Fibroblast of skin of right quadriceps (primary cell): ENCODE measurements at places on chromosomes 2 and 18.

GRCh38 chr2:17850151-17850550, 28.3 kb upstream of the KCNS3 start:
- DNase-seq = no peak

DNA sequence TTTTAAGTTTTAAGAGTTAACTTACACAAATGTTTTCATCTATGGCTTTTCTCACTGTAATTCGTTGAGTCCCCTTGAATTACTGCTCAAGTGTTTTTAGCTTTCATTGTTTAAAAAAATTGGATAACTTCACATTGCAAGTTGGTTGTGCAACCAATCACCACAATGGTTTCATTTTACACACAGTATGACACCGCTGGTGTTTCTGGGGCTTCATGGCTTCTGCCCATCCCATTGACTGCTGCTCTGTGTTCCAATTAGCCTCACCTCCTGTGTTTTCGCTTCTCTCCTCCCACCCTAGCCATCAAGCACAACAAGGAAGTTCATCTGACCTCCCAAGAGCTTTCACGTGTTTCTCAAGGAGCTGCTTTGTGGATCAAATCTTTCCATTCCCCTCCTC, 199.1 kb upstream of the CHAC2 start:
- no peak for DNase-seq

DNA sequence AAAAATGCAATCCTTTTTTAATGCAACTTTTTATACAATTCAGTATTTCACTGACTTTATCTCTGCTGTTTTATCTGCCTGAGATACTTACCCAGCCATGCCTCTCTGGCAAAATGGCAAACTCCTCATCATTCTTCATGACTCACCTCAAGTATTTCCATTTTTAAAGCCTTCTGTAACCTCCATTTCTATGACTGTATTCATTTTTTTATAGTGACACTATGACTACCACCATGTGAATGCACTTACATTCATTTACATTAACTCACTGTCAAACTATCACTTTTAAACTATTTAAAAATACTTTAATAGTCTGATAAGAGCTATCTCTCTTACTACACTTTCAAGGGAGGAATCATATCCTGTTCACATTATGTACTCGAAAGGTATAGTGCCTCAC, 99.4 kb upstream of the SCN7A start:
- peak; percentile 81 for DNase-seq

GRCh38 chr18:34760444-34760843, 50.3 kb downstream of the DTNA start:
- no peak for DNase-seq

DNA sequence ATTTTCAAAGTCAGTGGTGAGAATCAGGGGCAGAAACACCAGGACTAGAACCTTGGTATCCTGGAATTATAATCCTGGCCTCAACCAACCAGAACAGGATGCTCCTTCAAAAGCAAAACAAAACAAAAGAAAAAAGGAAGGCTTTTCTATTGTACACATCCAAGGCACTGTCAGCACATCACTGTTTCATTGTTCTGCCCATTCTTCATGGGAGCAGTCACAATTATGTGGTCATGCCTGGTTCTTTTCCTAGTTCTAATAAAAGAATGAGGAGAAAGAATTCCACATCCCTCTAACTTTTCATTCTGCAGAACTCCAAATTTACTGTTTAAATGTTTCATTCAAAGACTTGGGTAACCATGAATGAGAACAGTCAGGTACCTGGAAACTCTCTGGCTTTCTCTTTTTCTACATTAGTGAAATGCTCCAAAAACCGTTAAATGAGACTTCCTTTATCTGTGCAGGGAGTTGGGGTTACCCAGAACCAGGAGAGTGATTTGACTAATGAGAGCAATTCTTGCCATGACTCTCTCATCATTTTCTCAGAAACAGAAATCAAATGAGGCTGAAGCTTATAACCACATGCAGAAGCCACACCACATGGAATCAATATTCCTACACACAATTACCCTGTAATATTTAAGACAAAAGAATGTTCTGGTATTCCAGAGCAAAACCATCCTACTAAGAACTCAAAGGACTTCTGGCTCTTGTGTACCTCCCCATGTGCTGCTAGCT, 110.9 kb upstream of the CCDC150 start:
- DNase-seq = no peak

GRCh38 chr18:28425886-28426285, 249.0 kb upstream of the CDH2 start:
- no peak for DNase-seq

- DNase-seq = no peak
These were observed 6.5 kb downstream of the TSHZ1 start for GRCh38 chr18:75216911-75217689.

DNA sequence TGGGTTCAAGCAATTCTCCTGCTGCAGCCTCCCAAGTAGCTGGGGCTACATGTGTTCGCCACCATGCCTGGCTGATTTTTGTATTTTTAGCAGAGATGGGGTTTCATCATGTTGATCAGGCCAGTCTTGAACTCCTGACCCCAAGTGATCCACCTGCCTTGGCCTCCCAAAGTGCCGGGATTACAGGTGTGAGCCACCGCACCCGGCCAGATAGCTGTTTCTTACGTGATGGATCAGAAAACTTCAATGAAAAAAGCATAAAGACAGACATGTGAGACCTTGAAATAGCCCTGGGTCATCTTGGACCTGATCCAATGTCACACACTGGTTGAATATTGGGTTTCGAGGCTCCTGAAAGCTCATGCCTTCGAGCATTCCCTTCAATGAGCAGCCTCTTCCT, 66.7 kb upstream of the RTN4 start:
- DNase-seq = no peak

- DNase-seq = peak; percentile 88
These were observed 34.9 kb downstream of the RAB10 start for GRCh38 chr2:26068602-26069298.

DNA sequence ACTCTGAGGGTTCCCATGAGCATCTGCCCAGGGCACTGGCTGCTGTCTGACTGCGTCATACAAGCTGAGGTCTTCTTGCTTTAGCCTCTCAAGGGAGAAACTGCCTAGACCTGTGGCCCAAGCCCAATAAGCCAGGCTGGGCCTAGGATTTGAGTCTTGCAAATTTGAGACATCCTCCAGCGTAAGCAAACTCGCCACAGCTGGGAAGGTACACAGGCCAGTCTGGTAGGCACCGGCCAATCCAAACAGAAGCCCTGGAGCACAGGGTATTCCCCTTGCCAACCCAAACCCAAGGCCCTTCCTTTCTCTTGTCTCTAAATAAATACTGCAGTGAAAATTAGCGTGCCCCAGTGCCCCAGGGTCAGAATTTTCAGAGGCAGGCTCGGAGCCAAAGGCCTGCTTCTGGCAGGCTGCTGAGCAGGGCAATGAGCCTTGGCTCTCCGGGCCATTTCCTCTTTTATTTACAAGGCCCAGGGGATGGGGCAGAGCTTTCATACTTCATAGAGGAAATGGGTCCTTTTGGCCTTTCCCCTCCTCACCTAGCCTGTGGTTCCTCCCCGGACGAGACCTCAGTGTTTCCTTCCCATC, 33.3 kb downstream of the POLR1A start:
- DNase-seq = no peak

DNA sequence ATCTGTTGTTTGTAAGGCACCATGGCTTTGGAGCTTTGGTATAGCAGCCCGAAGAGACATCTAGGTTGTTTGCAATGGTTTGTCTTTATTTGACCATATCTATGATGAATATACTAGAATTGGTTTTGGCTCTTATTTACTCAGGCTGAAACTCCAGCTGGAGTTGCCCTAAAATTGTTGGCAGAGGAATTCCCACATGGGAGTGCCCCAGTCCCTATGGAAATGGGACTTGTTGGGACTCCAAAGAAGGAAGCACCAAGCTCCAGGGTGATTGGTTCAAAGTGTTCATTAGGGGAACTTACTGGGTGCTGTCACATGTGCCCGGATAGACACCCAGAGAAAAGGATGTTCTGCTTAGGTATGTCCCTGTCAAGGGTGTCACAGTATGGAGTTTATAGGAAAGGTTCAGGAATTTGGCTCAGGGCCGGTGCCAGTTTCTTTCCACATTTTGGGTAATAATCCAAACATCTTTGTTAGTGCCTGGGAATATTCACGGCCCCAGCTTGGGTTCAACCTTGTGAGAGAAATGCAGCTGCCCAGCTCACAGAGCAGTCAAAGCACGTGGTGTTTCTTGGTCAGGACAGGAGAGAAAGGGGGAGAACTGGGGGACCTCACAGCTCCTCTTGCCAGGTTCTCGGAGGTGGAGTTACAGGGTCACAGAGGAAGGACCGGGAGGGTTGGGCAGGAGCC, 123.5 kb upstream of the ZSWIM2 start:
- DNase-seq = no peak

- DNase-seq = no peak
These were observed 16.3 kb downstream of the CNDP2 start for GRCh38 chr18:74512321-74513053.

- no peak for DNase-seq
These were observed 174.9 kb upstream of the SMAD2 start for GRCh38 chr18:48105317-48105716.

DNA sequence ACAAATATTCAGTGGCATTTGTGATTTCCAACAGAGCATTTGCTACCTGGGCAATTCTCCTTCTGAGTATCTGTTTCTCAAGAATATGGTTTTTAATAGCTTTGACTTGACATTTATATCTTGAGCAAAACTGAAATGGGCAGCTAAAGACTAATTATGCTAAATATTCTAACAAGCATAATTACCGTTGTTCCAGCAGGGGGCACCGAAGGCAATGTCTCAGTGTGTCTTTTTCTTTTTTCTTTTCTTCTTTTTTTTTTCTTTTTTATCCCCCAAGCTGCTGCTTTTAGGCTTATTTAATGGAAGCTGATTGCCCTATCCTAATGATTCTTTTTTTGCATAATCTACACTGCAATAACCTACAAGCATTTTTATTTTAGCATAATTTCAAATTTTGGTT, 138.9 kb upstream of the NABP1 start:
- DNase-seq = peak; percentile 37
